Stimulated activated CD8-positive, alpha-beta memory T cell treated with anti-CD3 and anti-CD28 coated beads, Interleukin-4, amount 100 ng/mL, for 24 hours (primary cell): ENCODE measurements at places on chromosomes 4 and X.

DNA sequence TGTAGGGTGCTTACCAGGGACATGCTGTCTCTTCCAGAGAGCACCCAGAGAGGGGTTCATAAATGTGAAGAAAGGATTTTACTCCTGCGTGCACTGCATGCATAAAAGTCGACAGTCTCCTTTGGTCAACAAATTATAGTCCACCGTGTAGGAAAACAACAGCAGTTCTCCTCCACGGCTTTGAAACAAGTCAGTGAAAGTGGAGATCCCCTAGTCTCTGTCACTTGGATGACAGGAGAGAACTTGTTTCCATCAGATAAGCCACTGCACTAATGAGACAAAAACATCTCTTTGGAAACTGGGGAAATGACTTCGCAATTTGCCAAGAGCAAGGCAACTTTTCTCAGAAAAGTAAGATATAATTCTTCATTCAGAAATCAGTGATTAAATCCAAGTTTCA lies 9.7 kb downstream of the UNC5C start:
- no peak for DNase-seq

DNA sequence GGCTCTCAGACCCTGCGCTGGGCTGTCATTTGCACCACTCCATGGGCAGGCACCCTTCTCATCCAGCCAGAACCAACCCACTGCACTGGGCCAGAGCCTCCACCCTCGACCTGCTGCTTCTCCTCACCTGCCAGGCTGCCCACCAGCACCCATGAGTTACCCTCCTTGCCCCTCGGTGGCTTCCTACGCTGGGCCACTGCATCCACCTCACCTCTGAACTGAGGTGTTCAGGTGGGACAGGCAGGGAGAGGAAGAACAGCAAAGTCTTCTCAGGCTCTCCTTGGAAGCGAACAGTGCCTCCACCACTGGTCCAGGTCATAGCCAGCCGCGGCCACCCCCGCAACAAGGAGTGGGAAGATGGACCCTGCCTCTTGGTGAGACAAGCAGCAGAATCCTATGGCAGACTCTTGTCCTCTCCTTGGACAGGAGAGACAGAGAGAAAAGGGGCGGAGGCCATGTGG lies 32.4 kb upstream of the HMX1 start:
- no peak for DNase-seq

DNA sequence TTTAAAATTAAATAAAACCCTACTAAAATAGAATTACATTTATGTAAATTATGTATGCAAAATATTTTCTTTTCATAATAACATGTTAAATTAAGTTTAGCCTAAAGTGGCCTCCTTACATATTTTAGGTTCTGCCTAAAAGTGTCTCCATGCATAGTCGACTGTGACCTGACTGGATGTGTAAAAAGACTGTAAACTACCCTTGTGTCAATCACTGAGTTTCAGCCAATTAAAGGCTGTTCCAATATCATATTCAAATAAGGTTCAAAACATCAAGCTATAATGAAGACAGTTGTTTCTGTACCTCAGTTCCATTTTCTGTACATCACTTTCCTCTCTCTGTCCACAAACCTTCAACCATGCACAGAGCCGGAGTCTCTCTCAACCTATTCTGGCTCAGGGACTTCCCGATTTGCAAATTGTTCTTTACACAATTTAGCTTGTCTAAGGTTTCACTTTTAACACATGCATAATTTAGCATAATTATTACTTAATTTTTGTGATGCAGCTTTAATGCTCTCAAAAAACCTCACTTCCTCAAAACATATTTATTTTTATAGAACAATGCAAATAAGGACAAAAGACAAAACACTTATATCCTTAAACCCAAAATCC lies 60.1 kb downstream of the SH3RF1 start:
- DNase-seq = no peak

GRCh38 chrX:107721318-107721717 lies 54.3 kb downstream of the TSC22D3 start:
- no peak for DNase-seq

DNA sequence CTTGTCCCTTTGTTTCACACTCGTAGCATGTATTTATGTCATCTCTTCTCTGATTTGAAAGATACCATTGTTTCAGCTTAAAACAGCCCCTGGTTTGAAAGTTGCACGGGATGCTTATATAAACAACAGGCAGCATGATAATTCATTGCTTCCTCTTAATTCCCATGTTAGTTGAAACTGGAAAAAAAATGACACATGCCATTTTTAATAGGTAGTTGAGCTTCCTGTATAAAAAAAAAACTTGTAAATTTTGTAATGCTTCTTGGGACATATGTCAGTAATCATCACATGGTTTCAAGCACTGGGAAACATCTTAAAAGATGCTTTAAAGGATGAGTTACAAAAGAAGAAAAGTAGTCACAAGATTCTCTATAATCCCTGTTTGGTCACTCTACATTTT lies 243.0 kb downstream of the PALLD start:
- no peak for DNase-seq

- no peak for DNase-seq
Observed at GRCh38 chr4:139746431-139747171, 81.0 kb downstream of the MGST2 start.

- DNase-seq = no peak
Observed at GRCh38 chrX:43899878-43900815, 17.9 kb upstream of the MAOB start.

- DNase-seq = no peak
Observed at GRCh38 chrX:133444196-133444595, 28.9 kb upstream of the GPC4 start.
